ENCODE measurements at places on chromosomes 7 and 10.

DNA sequence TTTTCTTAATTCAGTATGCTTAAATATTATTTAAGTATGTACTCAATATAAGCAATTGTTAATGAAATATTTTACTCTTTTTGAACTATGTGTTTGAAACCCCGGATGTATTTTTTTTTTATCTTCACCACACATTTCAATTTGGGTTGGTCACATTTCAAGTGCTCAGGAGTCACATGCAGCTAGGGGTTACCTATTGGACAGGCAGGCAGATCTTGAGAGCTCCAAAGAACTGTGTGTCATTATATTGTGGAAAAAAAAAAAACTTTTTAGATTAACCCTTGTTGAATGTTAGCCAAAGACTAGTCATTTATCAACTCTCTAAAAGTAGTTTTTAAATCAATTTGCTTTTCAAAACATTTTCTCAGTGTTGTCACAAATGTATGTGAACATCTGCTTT lies 37.2 kb downstream of the IKZF1 start:
- DNase-seq = no peak

DNA sequence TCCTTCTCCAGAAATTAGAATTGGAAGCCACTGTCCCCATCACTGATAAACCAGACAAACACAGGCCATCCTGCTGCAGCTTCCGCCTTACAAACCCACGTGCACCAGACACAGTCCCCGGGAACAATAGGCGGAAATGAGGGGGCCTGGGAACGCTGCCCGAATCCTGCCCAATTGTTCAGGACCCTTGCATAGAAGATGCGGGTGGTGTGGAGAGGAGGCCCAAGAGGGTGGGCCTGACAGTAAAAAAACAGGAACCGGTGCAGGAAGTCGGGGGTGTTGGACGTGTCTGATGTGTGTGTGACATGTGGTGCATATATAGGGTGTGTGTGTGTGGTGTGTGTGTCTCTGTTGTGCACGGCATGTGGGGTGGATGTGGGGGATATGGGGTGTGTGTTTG lies 26.5 kb upstream of the CHST15 start:
- no peak for DNase-seq

- DNase-seq = no peak
Measured at GRCh38 chr10:96261930-96262329, 9.4 kb downstream of the BLNK start.

DNA sequence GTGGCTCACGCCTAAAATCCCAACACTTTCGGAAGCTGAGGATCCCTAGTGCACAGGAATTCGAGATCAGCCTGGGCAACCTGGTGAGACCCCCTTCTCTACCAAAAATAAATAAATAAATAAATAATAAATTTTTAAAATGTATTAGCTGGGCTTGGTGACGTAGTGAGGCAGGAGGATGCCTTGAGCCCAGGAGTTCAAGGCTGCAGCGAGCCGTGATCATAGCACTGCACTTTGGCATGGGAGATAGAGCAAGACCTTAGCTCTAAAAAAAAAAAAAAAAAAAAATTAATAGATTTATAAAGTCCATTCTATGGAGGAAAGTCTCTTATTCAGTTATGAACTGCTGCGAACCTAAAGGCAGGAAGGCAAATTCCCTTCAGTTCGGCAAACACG lies 1.1 kb upstream of the PTPN12 start:
- no peak for DNase-seq

DNA sequence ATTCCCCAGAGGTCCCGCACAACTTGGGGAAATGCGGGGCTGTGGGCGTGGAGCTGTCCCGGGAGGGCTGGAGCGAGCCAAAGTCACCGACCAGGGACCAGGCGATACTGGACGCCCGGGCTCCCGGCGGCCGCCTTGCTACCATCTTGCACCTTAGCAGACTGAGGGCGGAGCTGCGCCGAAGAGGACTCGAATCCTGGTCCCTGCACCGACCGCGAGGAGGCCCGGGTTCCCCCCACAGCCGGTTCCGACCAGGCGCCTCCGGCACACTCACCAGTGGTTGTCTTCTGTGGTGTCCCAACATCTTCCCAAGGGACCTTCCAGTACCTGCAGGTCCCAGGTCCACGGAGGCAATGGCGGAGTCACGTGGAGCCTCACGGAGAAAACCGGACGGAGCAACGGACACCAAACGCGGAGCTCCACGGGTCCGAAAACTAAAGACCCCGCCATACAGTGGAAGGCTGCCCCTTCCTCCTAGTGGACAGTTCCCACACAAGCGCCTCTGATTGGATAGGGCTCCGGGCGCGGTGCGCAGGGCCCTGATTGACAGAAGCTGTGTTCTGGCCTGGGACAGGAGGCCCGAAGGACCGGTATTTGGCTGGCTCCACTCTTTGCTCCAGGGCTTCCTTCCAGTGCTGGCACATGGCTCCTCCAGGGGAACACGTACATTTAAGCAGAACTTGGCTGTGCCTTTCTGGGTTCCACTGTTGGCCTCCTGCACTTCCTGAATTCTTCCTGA lies 124.6 kb upstream of the ZNF479 start:
- DNase-seq = no peak

GRCh38 chr10:55410415-55410885 lies 609.4 kb upstream of the PCDH15 start:
- no peak for DNase-seq

- DNase-seq = no peak
Measured at GRCh38 chr7:924541-925231, 29.8 kb downstream of the ADAP1 start.

DNA sequence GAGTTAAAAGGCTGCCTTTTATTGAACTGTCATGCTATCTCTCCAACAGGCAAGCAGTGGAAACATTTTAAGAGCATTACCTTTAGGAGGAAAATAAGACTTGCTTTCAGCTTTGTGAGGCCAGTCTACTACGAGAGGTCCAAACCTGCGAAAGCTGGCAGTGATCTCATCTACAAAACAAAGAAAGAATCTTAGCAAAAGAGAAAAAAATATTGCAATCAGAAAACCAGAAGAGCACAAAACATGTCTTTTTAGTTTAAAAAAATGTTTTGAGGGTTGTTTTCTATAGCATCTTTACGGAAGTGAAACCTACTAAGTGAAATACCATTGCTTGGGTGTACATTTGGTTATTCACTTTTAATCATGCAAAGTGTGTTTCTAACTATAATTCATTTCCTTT lies 147.9 kb downstream of the CPEB3 start:
- no peak for DNase-seq

DNA sequence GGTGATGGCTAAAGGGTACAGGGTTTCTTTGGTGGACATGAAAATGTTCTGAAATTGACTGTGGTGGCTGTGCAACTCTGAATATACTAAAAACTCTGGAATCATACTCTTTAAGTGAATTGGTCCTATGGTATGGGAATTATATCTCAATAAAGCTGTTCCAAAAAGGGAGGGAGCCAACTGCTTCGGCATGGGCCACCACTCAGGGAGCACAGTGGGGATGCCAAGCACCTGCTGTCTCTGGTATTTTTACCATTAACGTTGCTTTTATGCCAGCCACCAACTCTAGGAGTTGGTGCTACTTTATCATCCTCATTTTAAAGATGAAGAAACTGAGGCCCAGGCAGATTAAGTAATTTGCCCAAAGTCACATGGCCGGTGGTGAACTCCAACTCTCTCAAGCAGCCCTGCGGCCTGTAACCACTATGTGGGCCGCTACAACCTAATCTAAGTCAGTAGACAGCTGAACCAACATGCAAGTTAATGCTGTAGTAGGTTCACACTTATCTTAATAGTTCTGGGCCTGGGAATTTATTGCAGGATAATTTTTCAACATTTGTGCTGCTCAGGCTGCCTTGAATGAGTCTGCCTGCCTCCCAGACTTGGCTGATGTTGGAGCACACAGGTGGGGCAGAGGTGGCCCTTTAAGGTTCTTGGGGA lies 20.8 kb downstream of the SH3PXD2A start:
- no peak for DNase-seq

GRCh38 chr10:70334526-70335245 lies 47.7 kb downstream of the LRRC20 start:
- DNase-seq = no peak

DNA sequence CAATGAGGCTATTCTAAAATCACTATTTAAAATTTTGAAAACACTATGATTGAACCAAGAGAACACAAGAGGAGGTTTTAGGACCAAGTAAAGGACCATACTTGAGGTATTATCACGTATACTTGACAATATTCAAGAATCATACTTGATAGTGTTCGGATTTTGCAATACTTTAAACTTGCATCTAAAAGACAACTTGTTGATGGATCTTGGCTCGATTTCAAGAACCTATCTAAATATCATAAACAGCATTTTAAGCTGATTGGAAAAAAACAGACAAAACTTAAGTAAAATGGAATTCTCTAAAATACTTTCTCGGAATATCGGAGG lies 1.3 kb downstream of the NAMPT start:
- DNase-seq = no peak

DNA sequence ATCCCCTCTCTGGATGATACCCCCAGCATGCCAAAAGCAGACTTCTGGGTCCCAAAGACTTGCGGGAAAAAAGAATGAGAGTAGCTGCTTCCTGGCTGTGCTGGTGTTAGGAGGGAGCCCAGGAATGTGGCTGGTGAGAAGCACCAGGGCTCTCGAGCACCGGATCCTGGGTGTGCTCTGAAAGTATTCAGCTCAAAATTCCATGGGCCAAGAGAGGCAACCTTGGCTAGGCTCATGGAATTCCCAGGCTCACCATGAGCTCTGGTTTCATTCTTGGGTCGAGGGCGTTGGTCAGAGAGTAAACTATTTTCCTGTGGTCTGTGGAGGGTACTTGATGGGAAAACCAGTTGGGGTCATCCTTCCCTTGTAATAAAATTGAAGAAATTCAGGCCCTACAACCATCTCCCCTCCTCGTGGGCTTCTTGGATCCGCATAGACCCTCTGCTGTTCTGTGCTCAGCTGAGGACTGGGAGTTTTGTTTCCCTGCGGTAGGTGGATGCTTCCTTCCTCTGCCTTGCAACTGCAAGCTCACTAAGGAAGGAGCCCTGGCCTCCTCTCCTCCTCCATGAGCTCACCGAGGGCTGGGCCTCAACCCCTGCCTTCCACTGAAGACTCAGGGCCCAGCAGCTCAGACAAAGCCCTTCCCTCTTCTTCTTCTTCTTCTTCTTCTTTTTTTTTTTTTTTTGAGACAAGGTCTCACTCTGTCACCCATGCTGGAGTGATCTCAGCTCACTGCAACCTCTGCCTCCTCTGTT lies 34.5 kb upstream of the AQP1 start:
- DNase-seq = no peak
